ENCODE measurements at places on chromosomes 2 and 18.

DNA sequence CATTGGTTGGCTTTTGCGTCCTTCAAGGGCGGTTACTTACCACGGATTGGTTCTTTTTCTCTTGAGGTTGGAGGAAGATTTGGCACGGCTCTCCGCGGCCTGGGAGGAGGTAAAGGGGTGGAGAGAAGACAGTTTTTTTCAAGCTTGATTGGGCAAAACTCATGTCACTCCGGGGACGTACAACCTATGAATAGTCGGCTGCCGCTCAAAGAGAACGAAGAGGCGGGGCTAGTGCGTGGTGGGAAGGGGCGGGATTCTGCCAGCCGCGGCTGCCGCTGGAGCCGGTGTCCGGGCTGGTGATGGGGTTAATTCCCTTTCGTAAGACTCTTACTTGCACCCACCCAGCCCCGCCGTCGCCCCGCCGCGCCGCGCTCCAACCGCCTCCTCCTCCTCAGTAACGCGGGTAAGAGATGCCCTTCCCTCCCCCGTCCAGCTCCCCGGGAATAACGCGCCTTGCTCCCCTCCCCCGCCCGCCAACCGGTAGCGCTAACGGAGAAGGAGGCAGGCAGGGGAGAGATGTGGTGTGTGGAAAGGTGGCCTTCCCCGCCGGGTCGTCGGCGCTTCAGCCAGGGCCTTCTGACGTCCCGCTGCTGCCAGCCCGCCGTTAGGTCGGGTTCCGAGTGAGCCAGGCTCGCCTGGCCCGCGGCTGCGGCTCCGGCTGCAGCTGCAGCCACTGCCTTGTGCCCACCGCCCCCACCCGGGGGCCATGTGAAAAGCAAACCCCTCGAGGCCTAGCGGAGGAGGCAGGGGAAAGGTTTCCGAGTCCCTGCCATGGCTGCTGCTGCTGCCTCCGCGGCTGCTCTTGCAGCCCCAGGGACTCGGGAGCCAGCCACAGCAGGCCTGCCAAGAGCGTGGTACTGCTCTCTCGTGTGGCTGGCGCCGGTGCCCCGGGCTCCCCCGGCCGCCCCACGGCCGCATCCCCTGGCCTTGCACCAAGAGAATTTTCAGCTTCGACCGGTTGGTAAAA is at the start of gene R3HDM1:
R3HDM1 (plus strand) TSS at position 254 of the 967 bp plus-strand sequence. CDS start 73,362 bp downstream, outside the sequence.
- no peak within 1 kb of the TSS for H3K4me3 ChIP-seq
- no peaks in the 10 kb centered on the region for H3K27me3 ChIP-seq
- H3K4me1 ChIP-seq: peaks cover 33% of the 10 kb centered on the region
- H3K36me3 ChIP-seq: peaks cover 24% of the 10 kb centered on the region

DNA sequence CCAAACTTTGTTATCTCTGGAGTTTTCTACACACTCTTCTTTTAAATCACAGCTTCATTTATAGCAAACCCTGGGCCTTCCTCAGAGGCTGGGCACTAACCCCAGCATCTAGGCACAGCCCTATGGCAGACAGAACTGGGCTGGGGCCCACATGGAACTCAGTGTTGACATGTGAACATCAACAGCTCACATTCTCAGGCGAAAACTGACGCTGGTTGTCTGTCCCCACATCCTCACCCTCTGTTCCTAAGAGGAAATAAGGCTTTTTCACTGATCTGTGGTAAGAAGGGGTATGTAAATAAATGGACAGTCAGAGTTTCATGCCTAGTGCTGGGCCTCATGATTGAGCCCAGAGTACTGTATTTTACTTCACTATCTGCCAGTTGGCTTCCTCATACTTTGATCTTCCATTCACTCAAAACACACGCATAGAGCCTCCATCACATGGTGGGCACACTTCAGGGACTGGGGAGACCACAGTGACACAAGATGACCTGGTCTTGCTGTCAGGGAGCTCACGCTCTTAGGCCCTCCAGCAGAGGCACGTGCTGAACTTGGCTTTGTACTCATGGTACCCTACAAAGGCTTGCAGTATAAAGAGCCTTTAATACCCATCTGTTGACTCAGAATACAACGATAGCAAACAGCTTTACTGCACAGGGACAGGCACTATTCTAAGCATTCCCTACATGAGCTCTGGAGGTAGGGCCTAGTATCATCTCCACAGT is 43.0 kb downstream of the EFEMP1 start:
- H3K4me1 ChIP-seq: no peaks in the 10 kb centered on the region
- DNase-seq: no peak
- no peak overlapping the region for H3K4me3 ChIP-seq
- no peaks in the 10 kb centered on the region for H3K27me3 ChIP-seq
- H3K36me3 ChIP-seq: no peaks in the 10 kb centered on the region

DNA sequence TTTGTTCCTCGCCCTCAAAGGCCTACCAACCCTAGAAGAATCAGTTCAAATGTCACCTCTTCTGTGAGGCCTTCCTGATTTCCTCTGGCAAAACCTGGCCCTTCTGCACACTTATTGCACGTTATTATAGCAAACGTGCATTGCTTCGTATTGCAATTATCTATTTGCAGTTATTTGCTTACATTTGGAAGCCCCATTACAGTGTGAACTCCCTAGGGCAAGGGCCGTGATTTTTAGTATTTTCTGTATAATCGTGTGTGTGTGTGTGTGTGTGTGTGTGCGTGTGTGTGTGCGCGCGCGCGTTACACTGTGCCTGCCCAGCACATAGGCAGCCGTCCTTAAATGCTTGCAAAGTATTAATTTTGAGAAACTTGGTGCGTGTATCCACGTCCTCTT is 460 bp upstream of the SEMA4F start:
- peaks cover 11% of the 10 kb centered on the region for H3K27me3 ChIP-seq
- peak overlapping the region; percentile 65 for H3K4me3 ChIP-seq
- no peaks in the 10 kb centered on the region for H3K36me3 ChIP-seq
- H3K27ac ChIP-seq: no peak overlapping the region
- peaks cover 11% of the 10 kb centered on the region for H3K4me1 ChIP-seq
- DNase-seq: no peak

GRCh38 chr2:239150125-239151011 is 250.5 kb downstream of the HDAC4 start:
- no peak overlapping the region for H3K4me3 ChIP-seq
- peak overlapping the region; percentile 55 for H3K27ac ChIP-seq
- peaks cover 48% of the 10 kb centered on the region for H3K36me3 ChIP-seq
- no peaks in the 10 kb centered on the region for H3K27me3 ChIP-seq

Data from activated CD8-positive, alpha-beta T cell treated with anti-CD3 and anti-CD28 coated beads for 36 hours (primary cell).